ENCODE measurements at places on chromosomes 5 and 9. TPM values are rescaled to one million over a fixed set of nuclear protein-coding genes. Genes with fewer than 3 reads are reported as not detected.
A peak's percentile ranks its signal among the peaks of the same experiment; 100 is the strongest.

PDLIM4 gene
- total RNA-seq: 50.2 TPM

CREBRF gene
- 56.6 TPM for total RNA-seq

OR1J2 gene
- not detected for total RNA-seq

BTNL3 gene
- not detected for total RNA-seq

TRPM3 gene
- total RNA-seq: 26.1 TPM

POC5 gene
- total RNA-seq: 11.7 TPM

DNA sequence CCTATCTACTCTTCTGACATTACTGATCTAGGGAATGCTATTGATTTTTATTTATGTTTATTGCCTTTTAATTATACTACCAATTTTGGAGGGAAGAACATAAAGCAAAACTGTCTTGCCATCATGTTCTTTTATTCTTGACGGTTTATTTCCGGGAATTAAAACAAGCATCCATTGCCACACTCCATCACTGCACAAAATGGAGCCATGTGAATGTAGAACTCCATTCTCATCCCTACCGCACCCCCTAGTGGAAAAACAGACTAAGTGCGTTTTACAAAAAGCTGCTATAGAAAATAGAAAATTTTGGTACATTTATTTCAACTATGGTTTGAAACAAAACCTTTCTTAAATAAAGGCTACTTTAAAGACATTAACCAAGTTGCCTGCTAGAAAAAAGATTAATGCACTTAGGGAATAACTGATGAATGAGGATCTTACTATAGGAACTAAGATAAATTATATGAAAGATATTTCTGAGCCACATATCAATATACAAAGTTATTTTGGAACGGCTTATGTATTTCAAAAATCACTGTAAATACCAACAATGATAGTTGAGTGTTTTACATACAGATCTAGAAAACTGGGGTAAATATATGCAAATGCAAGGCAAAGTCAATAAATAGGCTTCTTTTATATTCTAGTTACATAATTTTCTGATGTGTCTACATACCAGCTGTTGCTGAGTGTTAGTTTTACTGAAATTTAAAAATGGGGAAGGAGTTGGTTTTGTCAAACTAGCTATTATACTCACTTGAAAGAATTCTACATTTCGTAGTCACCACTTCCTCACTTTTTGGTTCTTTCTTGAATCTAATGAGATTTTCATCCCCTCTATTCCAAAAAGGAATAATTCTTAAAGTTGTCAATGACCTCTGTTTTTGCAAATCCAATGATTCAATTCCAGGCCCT, 26.5 kb downstream of the OXCT1 start:
- DNase-seq: no peak

GRCh38 chr5:117455236-117456233, 880.9 kb upstream of the SEMA6A start:
- no peak for DNase-seq

- no peak for DNase-seq
Measured at GRCh38 chr5:117110548-117110947, 535.9 kb upstream of the SEMA6A start.

GRCh38 chr5:1104327-1105006, 7.4 kb downstream of the SLC12A7 start:
- DNase-seq: no peak

- DNase-seq: no peak
Measured at GRCh38 chr9:113715086-113715485, 161.0 kb upstream of the ZNF618 start.

DNA sequence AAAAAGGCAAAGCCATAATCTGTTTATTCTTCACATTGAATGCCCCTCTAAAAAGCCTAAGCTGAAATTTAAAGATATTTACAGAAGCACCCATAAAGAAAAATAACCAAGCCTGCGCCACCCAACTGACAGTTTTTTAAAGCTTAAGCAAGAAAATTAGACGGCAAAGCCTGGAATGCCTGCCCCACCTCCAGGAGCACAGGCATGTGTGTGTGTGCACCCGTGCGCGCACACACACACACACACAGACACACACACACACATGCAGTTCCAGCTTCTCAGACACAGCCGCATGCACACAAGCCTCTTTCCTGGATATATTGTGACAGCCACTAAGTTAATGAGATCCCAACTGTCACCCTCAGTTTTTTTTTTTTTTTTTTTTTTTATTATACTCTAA, 88.2 kb downstream of the FRMD3 start:
- DNase-seq: no peak

GRCh38 chr5:38534156-38534453, 22.3 kb downstream of the LIFR start:
- DNase-seq: no peak

GRCh38 chr5:172564188-172564587, 76.9 kb upstream of the NEURL1B start:
- no peak for DNase-seq

GRCh38 chr5:138543730-138544104, 681 bp upstream of the ETF1 start:
- no peak for DNase-seq

GRCh38 chr9:86328156-86328555, 26.1 kb downstream of the TUT7 start:
- no peak for DNase-seq

- no peak for DNase-seq
Measured at GRCh38 chr9:136860933-136861873, 4.9 kb downstream of the EDF1 start.

- peak; percentile 78 for DNase-seq
Measured at GRCh38 chr9:72363908-72364678, 915 bp downstream of the ZFAND5 start.
